ENCODE measurements at places on chromosomes 3 and 15.

- no peak for DNase-seq
Observed at GRCh38 chr15:72592097-72592496, 62.4 kb upstream of the GOLGA6B start.

GRCh38 chr3:55607844-55608243 is 120.7 kb upstream of the WNT5A start:
- DNase-seq, result no peak

GRCh38 chr15:83716605-83717004 is 62.7 kb downstream of the ADAMTSL3 start:
- no peak for DNase-seq

DNA sequence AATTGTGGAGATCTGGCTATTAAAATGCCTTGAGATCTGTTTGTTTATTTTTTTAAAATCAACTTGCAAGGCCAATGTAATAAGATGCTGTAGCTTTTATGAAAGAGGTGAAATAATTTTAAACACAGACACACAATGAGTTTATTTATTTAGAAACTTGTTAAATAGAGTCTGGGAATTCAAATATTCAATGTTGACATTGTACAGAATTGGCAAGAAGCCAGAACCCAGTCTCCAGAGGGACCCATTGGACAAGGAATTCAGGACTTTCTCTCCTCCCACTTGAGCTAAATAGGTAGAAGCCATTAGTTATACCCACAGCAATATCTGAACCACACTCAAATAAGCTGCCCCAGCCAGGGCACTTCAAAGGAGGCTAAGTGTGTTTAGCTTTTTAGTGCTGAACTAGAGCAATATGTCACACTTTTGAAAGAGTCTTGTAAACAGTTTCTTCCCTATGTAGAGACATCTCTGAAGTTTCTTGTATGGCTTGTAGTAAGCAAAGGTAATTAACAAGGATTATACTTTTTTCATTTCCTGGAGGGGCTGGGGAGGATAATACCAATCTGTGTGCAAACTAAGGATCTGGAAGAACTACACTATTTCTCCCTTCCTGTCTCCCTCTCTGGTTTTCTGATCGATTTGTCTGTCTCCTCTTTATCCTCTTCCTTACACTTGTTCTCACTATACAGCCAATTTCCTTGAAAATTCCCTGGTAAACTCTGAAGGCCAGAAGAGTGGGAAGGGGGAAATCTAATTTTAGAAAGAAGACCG is 6.0 kb downstream of the MECOM start:
- no peak for DNase-seq

DNA sequence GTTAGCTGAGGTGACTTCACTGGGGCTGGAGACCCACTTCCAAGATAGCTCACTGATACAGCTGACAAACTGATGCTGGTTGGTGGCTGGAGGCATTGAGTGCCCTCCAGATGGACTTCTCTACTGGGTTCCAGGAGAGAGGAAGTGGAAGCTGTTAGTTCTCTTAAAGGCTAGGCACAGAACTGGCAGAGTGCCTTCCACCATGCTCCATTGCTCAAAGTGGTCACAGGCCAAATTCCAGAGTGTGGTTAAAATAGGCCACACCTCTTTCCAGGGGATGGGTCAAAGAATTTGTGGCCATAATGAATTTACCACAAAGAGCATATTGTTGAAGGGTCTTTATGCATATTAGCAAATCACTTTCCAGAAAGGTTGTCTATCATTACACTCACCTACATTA is 74.2 kb downstream of the NMD3 start:
- no peak for DNase-seq

DNA sequence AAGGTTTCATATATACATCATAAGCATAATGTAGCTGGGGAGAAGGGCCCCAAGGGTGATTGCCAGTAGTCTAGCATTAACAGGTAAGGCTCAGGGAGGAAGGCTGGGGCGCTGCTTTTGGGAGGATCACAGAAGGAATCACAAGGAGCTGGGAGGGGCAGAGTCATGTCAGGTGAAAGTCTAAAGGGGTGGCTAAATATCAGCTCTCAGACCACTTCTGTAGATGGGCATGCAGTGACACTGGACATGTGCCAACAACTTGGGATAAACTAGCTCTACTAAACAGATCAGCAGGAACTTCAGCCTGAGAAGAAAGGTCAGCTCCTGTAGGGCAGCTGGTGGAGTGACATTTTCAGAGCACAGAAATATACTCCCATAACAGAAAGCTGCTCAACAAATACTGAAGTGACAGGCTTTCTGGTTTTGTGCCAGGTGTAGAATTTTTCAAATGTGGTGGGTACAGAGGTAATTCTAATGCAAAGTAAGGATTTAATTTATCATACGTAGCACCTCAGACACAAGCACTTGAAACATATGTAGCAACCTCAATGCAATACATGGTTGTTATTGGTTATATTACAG is 79.4 kb downstream of the PEX5L start:
- no peak for DNase-seq

DNA sequence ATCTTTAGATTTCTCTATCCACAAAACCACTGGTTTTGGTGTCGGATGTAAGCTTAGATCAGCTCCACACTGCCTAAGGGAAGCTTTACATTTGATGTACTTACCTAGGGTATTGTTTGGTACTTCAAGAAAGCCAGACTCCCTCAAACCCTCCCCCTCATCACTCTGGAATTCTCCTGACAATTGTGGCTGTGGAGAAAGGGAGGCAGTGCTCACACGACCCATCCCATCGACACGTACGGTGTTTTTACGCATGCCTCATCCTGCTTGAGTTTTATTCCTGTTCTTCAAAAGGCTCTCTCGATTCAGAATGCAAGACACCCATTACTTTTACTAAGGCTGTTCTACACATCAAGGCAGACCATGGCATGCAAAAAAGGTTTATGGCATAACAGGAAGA is 67.3 kb upstream of the ONECUT1 start:
- no peak for DNase-seq

GRCh38 chr3:195151866-195152541 is 119.0 kb downstream of the XXYLT1 start:
- no peak for DNase-seq

DNA sequence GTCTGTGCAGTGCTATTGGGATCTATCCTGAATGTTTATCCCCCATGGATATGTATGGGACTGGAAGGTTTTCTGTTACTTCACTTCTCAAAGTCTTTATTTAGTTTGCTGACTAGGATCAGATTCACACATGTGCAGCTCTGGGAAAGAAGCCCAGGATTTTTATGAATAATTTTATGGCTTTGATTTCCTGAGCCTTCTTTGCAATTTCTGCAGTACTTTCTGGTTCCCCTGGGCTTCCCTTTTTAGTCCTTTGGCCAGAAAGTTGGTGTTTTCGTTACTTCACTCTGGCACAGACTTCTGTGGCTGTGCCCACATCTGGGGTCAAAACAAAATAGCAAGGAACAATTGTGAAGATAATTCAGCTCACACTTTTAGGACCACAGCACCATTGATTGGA is 721.0 kb downstream of the OTOL1 start:
- no peak for DNase-seq

GRCh38 chr15:100186366-100186765 is 155.4 kb downstream of the ADAMTS17 start:
- DNase-seq, result no peak

- no peak for DNase-seq
Observed at GRCh38 chr15:41490355-41490754, 3.3 kb upstream of the ITPKA start.

GRCh38 chr3:139187648-139188047 is 143.0 kb upstream of the PRR23C start:
- DNase-seq, result no peak

DNA sequence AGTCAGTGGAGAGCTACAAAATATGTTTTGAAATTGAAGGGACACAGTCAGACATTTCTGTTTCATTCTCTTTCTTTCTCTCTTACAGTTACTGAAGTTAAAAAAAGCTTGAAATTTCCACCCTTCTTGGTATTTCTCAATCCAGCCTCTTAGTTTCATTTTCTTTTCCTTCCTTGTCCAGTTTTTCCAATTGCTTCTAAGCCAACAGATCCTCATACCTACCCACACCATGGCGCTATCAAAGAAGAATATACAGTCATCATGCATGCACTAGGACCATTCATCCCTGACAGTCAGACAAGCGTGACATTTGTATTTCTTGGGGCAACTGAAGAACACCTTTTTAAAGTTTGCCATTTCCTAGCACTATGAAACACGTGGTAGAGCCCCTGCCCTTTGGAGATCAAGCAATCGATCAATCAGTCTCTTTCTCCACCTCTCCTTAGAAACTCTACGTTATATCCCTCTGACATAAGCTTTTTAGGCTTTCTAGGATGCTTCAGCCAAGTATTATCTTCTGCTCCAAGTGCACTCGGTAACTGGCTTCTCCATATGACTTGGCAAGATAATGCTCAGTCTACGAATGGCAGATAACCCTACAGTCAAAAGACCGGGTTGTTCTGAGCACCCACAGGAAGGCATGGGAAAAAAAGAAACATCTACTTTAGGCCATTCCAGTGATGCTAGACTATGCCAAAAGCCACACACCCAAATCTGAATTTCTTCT is 65.4 kb downstream of the FBN1 start:
- DNase-seq, result no peak

DNA sequence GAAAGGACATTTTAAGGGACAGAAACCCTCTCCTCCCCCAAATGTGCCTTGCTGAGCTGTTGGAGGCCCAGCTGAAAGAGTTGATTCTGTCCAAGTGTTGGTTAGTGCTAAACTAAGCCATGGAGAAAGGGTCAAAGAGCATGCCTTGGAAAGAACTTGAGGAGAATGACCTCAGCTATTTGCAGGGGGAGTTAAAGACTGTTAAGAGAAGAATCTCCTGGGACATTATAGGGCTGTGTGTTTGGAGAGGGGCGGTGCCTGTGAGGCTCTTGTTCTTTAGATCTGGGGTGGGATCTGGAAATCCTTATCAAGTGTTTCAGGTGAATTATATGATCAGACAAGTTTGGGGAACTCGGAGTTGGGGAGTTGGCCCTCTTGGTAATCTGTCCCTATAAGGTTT is 13.0 kb downstream of the FNDC3B start:
- DNase-seq, result no peak

DNA sequence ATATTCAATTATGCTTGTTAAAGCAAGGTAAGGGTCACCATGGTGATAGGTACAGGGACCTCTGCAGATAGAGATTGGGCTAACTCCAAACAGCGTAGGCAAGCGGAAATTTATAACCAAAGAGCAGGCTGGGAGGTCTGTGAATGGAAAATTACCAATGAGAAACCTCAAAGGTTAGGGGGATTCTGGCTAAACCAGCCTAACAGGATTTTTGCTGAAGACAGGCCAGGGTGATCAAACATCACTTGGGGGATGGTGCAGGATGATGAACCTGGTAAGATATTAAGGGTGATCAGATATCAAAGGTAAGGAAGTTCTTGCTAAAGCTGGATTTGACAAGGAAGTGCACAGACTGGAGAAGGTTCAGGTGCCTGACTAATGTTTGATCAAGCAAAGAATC is 35.3 kb upstream of the SNRPN start:
- DNase-seq, result no peak

DNA sequence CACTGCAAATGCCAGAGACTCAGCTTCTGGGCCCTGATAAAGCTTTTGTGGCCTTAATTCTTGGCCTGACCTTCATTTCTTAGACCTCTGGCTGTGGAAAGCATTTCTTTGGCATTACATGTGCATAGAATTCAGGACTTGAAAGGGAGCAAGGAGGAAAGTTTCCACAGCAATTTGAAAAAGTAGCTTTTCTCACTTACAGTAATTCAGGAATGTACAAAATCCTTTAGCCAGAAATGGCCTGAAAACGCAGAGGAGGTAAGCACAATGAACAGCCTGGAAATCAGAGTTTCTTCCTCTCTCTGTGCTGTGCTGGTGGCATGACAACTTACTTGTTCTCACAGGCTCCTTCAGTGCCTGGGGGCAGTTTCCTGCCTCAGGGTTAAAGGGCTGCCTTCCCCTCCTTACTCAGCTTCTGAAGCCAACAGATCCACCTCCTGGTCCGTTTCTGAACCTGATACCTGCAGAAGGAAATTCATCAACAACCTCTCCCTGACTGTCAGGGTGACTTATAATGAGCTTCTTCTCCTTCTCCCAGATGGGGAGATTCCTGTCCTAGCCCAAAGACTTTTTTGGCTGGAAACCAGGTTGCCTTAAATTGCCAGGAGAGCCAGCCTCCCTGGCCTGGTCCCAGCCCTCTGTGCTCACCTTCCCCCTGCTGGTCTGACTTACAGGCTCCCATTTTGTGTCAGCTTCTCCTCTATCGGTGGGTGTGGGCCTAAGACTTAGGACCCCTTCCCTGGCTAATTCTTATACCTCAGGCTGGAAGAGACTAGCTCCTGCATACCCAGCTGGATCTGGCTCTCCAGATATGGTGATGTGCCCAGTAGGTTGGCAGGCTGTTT is 102.3 kb downstream of the MYRIP start:
- no peak for DNase-seq

DNA sequence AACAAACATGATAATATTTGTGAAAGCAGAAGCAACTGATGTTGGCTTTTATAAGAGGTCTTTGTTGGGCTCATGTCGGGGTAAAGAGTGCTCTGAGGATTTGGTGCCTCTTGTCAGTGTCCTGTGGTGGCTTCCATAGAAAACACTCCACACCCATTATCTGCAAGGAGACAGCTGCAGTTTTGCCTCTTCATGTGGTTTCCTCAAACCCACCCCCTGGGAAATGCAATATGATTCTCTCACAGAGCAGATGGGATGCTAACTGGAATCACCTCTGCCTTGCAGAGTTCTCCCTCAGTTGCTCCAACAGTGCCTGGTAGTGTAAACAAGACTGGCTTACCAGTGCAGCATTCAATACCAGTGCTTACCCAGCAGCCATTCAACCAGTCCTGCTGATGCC is 771.4 kb upstream of the CFAP20DC start:
- DNase-seq, result no peak

- DNase-seq, result no peak
Observed at GRCh38 chr3:57805674-57806073, 49.6 kb downstream of the SLMAP start.

DNA sequence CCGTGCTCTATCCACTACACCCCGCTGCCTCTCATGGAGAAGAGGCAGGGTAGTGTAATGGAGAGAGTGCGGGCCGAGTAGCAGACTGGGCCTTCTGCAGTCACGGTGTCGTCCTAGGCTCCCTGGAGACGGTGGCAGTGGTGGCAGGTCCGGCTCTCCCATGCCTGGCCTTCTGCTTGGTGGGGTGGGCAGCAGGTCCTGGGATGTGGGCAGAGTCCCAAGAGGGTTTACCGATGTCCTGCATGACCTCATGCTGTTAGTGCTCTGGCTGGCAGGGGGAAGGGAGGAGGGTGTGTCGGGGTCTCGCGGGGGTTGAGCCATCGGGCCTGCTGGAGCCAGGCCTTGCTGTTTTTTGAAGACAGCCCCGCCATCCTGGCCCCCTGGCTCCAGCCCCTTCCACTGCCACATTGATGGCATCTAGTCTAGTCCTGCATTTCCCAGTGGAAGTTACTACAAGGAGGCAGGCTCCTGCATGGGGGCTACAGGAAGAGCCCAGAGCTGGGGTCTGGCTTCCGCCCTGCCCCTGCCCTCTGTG is 73.6 kb upstream of the SEC13 start:
- DNase-seq, result no peak

- DNase-seq, result no peak
Observed at GRCh38 chr3:193187070-193187722, 53.8 kb upstream of the PLAAT1 start.

- DNase-seq, result no peak
Observed at GRCh38 chr3:61575893-61576292, 14.5 kb downstream of the PTPRG start.

Measured in RWPE2 (cell line).